ENCODE measurements at places on chromosomes 6 and 20.
A peak's percentile ranks its signal among the peaks of the same experiment; 100 is the strongest.

DNA sequence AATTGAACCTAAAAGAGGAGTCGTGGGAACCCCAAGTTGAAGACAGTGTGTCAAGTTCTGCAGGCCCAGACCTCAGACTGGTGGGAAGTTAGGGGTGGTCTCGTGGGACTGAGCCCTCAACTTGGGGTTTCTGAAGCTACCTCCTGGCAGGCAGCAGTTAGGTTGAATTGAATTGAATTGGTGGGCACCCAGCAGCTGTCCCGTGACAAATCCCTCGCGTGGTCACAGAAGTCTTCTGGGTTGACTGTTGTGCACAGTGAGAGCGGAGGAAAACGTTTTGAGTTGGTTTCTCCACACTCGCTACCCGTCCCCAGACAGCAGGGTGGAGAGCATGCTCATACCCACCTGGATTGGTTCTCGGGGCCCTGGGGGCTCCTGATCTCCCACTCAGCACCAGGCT lies 12.9 kb downstream of the SLC4A11 start:
- no peak for DNase-seq

DNA sequence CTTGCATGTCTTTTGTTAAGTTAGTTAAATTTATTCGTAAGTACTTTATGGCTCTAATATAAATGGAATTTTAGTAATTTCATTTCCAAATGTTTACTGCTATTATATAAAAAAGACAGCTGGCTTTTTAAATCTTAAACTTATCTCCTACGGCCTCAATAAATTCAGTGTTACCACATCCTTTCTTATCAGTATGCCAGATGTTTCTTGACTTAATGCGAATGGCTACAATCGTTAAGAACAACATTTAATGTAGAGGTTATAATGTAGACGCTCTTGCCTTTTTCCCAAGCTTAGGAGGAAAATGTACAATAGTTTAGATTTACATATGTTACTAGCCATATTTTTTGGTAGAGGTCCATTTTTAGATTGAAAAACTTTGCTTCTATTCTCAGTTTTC lies 659.4 kb downstream of the TENT5A start:
- DNase-seq, result no peak

DNA sequence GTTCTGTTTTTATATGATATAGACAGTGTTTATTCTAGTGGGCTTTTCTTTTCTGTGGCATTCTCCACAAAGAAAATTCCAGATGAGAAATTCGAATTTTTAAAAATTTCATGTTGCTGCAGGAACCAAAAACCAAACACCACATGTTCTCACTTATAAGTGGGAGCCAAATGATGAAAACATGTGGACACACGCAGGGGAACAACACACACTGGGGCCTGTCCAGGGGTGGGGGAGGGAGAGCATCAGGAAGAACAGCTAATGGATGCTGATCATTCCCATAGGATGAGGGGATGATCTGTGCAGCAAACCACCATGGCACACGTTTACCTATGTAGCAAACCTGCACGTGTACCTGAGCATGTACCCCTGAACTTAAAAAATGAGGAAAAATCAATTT lies 499.0 kb upstream of the SLC35B3 start:
- DNase-seq, result no peak

DNA sequence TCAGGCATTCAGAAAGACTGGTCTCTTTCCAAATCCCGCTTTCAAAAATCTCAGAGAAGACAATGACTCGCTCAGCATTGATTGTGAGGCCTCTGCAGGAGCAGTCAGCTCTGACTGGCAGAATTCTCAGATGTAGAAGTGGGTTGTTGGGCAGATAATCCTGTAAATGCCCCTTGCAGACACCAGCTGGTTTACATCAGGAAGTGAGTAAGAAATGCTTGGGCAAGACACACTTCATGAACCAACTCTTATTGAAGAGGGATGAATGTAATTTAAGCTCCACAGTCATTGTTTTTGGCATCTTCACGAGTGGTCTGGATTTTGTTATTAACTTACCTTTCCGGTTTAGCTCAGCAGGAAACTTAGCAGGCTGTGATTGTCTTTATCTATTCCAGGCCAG lies 166.6 kb downstream of the PLCB4 start:
- DNase-seq, result no peak

- no peak for DNase-seq
These were observed 1.7 kb upstream of the C20orf203 start for GRCh38 chr20:32675223-32675975.

- DNase-seq, result no peak
These were observed 50.3 kb upstream of the LY86 start for GRCh38 chr6:6538261-6538660.

GRCh38 chr20:25249198-25249931 lies 1.5 kb downstream of the PYGB start:
- no peak for DNase-seq

- DNase-seq, result peak; percentile 57
These were observed 46.7 kb downstream of the TIAM2 start for GRCh38 chr6:155041741-155042279.

- no peak for DNase-seq
These were observed 26.5 kb downstream of the LBP start for GRCh38 chr20:38372806-38373205.

- peak; percentile 43 for DNase-seq
These were observed 128.8 kb downstream of the SOBP start for GRCh38 chr6:107618672-107619071.

DNA sequence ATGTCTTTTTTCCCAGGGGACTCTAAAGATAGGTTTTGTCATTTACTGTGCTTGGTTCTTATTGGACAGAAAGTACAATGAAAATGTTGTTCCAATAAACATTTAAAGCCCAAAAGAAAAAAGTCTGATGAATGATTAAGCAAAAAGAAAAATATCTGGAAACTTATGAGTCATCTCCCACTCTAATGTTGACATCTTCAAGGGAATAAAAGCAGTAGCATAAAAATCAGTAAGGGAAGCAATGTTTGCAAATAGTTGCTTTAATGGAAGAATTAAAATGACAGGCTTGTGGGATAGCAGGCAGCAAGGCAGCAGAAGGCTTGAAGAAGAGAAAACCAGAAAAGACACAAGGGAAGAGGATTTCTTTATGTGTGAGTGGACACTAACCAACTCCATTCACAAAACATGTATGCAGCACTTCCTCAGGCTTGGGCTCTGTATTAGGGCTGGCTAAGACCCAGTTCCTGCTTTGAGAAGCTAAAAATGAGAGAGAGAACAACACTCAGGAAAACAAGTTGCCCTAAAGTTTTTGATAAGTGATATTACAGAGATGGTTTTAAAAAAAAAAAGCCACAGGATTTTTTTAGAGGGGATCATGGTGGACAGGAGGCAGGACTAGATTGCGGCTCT lies 263.2 kb upstream of the NT5E start:
- DNase-seq, result no peak

DNA sequence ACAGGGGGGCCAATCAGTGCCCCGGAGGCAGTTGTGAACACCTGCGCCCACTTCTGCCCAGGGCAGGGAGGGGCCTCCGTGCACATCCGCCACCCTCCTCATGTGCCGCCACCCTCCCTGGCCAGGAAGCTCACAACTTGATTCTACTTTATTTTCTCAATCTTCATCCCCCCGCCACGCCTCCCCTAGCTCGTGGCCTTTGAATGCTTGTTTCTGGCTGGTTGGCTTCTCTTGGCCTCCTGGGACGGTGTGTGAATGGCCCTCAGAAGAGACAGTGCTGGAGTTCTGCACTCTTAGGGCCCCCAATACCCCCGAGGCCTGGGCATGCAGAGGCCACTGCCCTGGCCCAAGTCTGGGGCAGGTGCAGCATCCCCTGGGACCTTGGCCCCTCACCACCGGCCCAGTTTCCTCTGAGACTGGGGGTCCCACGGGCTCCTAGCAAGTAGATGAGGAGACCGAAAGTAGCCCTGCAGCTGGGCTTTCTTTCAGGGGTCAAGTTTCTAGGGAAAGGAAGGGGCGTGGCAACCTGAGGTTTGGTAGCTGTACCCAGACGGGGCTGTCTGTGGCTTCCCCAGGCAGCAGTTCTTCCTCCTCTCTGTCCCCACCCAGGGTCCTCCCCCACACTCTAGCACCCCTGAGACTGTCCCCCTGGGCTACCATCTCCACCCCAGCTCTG lies 1.3 kb downstream of the RGS19 start:
- DNase-seq, result no peak

DNA sequence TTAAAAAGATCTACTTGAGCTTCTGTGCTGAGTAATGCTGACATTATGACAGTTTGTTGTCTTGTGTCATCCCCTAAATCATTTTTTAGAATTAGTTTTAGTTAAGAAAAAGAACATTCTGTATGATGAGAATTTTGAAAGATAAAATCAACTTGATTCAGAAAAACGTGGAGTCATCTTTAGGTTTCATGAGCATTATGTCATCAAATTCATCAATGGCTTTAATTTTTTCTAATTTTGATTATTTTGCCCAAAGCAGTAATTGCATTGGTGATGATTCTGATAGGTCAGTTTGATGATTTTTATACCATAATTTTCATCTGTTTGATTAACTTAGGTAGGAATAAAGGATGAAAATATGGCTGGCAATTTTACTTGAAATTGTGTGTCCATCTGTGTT lies 26.6 kb upstream of the ADGRF4 start:
- DNase-seq, result no peak

DNA sequence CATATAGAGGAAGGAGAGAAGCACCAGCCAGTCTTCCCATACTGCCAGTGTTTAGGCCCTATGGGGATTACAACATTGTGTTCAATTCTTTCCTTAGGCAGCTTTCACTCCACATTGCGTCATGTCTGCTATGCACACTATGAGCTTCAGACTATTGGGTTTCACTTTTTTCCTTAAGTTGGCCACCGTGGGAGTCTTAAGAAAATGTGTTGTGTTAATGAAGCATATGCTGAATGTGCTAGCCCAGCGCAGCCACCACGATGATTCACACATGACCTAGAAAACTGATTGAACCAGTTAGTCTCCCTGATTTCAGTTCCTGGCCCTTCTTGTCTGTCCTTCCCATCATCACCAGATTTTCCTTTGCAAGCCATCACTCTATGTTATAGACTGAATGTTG lies 21.5 kb downstream of the TUBB2B start:
- DNase-seq, result no peak

DNA sequence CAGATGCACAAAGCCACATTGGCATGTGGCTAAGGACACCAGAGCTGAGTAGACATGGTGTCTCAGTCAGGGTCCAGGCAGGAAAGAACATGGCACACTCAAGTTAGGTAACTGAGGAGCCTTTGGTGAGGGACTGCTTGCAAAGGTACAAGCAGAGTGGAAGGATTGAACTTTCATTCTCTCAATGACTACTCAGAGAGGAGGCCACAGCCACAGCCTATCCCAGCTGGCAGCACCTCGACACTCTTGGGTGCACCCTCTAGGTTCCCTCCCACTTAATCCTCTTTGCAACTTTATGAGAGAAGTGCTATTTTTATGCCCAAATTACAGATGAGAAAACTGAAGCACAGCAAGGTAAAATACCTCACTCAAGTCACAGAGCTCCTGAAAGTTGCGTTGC lies 73.4 kb downstream of the ISM1 start:
- no peak for DNase-seq

DNA sequence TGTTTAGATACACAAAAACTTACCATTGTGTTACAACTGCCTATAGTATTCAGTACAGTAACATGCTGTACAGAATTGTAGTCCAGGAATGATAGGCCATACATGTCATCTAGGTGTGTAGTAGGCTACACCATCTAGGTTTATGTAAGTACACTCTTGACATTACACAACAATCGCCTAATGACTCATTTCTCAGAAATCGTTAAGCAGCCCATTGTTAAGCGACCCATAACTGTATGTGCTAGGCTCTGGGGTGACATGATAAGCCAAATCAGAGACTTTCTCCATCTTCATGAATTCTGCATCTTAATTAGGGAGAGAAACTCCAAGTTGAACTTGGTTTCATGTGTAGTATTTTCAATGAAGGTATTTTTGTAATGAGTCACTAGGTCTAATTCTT lies 17.2 kb downstream of the STK35 start:
- no peak for DNase-seq

DNA sequence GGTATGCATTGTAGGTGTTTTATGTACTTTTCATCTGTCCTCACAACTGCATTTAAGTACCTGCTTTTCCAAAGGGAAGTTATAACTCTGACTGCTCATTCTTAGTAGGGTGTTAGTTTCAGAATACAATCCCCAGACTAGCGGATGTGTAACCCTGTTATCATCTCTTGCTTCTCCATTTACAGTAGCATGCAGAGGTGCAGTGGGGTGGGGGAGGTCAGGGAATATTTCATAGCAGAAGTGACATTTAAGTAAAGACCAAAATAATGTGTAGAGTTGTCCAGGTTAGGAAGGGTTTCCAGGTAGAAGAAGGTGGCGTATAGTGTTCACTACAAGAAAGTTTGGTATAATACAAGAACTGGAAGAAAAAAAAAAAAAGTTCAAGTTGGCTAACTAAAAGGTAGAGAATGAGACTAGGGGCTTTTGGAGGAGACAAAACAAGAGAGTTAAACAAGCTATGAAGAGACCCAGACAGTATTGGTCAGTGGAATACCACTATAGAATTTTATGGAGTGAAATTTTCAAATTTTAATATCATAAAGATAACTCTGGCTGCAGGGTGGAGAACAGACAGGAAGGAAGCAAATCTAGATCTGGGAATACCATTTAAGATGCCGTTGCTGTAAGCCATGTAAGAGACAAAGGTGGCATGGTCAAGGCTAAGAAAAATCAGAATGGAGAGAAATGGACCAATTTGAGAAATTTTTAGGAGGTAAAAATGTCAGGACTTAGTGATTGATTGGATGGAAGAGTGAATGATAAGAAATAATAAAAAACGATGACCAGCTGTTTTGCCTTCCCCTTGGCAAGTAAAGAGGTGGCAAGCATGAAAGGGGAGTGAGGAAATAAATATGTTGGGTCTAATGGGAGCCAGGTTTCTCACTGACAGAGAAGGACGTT lies 2.2 kb upstream of the AHI1 start:
- DNase-seq, result no peak

DNA sequence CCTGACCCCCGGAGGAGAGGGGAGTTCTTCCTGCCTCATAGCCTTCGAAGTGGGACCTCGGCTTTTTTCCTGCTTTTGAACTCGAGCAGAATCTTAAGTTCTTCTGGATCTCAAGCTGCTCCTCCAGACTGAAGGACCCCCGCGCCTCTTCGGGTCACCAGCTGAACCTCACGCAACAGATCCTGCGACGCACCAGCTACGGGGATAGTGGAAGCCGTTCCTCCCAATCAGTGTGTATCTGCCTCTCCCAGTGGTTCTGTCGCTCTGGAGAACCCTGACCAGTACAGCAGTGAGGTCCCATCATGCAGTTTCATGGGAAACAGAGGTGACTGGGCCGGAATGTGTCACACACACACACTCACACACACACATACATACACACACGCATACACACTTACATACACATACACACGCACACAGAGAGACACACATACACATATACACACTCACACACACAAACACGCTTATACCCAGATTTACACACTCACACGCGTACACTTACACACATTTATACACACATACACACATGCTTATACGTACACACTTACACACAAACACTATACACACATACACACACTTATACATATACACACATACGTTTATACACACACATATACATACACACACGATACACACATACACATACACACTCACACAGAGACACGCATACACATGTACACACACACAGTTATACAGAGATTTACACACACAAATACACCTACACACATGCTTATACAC lies 170.0 kb downstream of the TTLL2 start:
- DNase-seq, result no peak

GRCh38 chr6:25058441-25058840 lies 122.7 kb upstream of the RIPOR2 start:
- DNase-seq, result no peak
